ENCODE measurements at places on chromosomes 4 and X. TPM values are rescaled to one million over a fixed set of nuclear protein-coding genes. Genes with fewer than 3 reads are reported as not detected.

Gene HSD17B13
- 0.03 TPM for polyA plus RNA-seq

Gene GRSF1
- polyA plus RNA-seq: 96.6 TPM

Gene TMPRSS11A
- polyA plus RNA-seq: not detected

Gene MAGED4B
- polyA plus RNA-seq: 0.55 TPM

GRCh38 chrX:103258275-103258674 is 3.3 kb upstream of the TCEAL8 start:
- DNase-seq: no peak

GRCh38 chrX:13360146-13360545 is 40.3 kb upstream of the ATXN3L start:
- DNase-seq: peak; percentile 47

- no peak for DNase-seq
Measured at GRCh38 chr4:158003212-158003611, 169.6 kb downstream of the GASK1B start.

- DNase-seq: no peak
Measured at GRCh38 chr4:173735585-173735984, 205.6 kb upstream of the HAND2 start.
